ENCODE measurements at places on chromosomes 5 and 9.

DNA sequence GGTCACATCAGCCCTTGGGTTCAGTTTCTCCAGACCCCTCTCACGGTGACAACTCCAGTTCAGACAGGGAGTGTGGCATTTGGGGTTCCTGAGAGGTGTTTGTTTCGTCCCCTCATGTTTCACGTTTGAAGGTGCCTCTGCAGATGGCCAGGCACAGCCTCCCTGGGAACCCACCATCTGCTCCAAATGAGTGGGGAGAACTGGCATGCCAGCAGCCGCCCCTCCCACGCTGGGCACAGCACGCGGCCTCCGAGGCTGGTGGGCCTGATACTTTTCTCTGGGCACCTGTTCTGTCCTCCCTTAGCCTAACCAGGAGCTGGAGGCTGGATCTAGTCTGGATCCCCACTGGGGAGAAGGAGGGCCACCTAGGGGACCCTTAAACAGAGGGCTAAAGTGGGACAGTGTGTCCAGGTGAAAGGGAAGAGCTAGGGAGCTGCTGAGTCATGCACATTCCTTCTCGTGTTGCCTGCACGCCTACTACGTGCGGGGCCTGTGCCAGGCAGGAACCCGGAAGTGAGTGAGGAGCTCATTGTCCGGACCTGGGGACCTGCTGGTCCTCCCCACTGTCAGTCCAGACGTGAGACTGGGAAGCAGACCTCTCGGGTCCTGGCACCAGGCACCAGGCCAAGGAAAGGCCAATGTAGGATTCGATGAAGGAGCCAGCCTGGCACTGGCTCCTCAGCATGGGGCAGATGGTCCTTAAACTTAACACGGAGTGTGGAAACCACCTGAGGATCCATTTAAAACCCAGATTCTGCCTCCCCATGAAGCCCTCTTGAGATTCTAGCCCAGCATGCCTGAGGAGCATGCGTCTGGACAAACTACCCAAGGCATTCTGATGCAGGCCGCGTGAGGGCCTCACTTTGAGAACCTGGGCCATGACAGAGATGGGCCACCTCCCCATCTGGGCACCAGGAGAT, 11.7 kb downstream of the DNM1 start:
- no peak for DNase-seq

GRCh38 chr9:91192381-91193086, 169.2 kb downstream of the AUH start:
- DNase-seq: no peak

DNA sequence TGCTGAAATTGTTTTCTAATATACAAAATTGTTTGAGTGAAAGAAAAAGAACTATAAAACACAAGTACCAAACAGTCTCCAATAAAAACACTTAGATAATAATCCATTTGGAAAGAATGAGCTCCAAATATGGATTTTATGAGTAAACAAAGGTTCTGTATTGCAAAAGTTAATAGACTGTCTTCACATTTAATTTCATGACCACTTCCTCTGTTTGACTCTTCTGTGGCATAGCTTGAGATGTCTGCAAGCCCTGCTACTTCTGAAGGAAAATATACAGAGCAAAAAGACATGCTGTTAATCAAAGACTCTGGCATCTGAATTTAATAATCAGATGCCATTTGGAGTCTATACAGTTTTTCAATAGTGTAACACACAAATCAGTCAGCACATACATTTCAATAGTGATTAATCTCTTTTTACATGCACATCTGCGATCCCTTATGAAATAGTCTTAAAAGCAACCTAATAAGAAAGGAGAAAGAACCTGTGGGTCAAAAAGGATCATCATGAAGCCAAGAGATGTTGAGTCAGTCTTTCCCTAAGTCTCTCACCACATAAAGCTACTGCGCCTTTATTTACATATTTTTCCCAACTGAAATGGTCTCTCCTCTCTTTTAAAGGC, 165.4 kb upstream of the LHFPL2 start:
- no peak for DNase-seq

DNA sequence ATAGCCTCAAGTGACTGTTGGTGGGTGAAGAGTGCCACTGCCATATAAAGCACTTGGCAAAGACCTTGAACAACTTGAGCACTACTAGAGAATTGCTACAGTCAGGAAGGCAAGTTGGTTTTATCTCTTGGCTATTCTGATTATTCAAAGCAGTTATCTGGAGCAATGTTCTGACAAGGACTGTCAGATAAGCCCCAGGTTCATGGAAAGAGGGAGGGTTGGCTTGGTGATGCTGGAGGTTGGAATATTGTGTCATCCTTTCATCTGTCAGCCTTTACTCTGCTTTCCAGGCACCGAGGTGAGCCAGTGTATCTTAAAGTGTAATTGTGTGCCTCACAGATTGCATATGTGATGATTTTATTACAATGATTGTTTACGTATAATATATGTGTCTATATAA, 548.4 kb upstream of the ZNF608 start:
- no peak for DNase-seq

- DNase-seq: no peak
These were observed 51.1 kb upstream of the MIER3 start for GRCh38 chr5:57002959-57003485.

- no peak for DNase-seq
These were observed 42.8 kb downstream of the BAAT start for GRCh38 chr9:101341958-101342357.

- no peak for DNase-seq
These were observed 218.6 kb downstream of the SEMA6A start for GRCh38 chr5:116355819-116356601.

DNA sequence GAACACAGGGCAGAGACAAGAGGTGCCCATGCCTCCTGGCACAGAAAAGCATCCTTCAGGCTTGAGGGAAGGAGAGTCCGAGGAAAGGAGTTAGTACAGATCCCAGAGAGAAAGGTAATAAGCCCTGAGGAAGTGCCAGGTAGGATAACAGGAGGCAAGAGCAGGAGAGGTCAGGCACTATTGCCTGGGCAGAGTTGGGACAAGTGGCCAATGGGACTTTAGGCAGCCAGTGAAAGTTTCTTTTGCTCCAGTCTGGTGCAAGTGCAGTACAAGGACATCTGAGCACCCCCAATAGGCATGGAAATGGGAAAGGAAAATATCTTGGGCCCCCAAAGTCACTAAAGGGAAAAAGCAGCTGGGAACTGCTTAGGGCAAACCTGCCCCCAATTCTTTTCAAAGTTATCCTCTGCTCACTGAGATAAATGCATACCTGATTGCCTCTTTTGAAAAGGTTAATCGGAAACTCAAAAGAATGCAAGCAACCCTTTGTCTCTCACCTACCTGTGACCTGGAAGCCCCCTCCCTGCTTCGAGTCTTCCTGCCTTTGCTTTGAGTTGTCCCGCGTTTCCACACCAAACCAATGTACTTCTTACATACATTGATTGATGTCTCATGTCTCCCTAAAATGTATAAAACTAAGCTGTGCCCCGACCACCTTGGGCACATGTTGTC, 46.5 kb downstream of the ELOVL7 start:
- no peak for DNase-seq

GRCh38 chr9:130039528-130040147, 3.4 kb downstream of the FNBP1 start:
- DNase-seq: no peak

- DNase-seq: no peak
These were observed 34.6 kb downstream of the HSPA4 start for GRCh38 chr5:133086366-133086875.

- DNase-seq: no peak
These were observed 106.3 kb upstream of the IRX1 start for GRCh38 chr5:3489239-3489843.

DNA sequence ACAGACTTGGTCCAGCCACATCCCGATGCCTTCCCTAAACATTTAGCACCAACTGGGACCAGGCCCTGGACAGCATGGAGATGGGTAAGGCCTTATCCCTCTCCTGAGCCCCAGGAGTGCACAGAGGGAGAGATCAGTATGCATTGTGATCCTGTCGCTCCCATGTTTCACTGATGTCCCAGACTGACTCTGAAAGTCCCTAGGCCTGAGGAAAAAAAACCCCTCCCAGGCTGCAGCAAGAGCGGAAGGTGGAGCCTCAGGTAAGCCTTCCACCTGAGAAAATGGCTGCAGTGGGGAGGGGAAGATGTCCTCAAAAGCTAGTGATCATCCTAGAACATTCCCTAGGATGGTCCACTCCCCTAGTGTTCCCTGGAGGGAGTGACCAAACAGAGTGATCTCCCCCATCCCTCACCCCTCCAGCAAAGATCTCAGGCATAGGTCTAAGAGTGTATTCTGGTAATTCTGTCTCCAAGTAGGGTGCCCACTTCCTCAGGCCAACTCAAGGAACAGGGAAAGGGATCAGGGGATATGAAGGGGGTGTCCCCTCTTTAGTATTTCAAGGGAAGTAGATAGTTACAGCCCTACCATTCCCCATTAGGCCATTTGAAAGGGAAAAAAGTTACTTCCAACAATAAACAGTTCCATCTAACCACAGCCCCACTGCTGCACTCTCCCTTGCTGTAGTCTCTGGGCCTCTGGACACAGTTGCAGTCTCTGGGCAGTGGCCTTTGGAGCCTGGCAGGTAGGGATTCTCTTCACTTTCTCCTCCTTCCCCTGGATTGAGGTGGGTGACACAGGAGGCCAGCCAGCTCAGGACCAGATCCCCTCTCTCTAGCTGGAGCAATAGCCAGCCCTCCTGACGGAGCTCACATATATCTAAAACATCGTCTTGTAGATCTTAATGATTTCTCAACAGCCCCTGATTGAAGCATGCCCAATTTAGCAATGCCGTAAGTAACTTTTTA, 6.8 kb upstream of the CXXC5 start:
- no peak for DNase-seq

GRCh38 chr5:146528236-146528635, 12.2 kb upstream of the GPR151 start:
- DNase-seq: no peak

DNA sequence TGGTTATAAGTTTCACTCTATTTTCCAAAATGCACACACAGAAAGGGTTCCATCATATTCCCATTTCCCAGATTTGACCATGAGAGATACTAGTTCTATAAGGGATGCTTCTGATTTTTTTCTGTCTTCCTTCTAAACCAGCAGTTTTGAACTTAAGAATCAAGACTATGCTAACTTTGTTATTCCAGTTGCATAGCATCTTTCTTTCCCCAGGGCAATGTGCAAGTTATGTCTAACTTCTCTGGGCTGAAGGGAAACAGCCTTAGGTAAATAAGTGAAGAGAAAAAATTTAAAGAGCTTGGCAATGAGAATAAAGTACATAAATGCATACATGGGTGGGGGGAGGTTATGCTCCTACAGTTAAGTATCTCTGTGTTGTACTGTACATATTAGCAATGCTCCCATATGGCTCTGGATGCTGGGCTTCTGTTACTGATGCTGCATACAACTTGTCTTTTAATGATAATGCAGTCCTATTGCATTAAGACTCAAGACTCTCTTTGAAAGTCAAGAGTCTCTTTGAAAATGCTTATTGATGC, 125.8 kb upstream of the SLC12A2 start:
- no peak for DNase-seq

GRCh38 chr5:95760273-95761191, 29.4 kb downstream of the RHOBTB3 start:
- no peak for DNase-seq

DNA sequence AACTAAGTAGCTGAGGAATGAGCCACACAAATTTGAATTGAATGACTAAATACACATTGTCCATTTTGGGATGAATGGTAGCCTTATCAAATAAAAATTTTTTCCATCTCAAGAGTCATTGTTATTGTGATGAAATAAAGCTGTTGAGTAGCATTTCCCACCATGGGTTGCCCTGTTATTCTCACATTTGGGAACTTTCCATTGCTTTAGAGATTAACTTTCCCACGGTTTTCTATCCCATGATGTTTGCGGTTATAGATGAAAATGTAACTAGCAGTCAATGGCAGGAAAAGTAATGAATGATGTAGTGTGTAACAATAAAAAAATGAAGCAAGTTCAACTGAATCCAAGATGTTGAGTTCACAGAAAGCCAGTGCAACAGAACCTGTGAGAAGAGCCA, 59.9 kb upstream of the PLPP1 start:
- no peak for DNase-seq

- no peak for DNase-seq
These were observed 734.8 kb upstream of the CDH6 start for GRCh38 chr5:30458681-30459080.

GRCh38 chr9:110173322-110173642, 34.7 kb downstream of the C9orf152 start:
- DNase-seq: no peak

- no peak for DNase-seq
These were observed 40.7 kb downstream of the TLR4 start for GRCh38 chr9:117744856-117745389.

Measured in activated naive CD8-positive, alpha-beta T cell treated with anti-CD3 and anti-CD28 coated beads, Interleukin-2, amount 50 U/mL, for 16 hours (primary cell).